Cerebellar nuclear complex (tissue), 1 donor: ENCODE measurements at places on chromosomes 1 and 21.

GRCh38 chr21:43900690-43901089, 35.7 kb downstream of the AGPAT3 start:
- DNase-seq: no peak

GRCh38 chr1:246208105-246208504, 299.0 kb downstream of the SMYD3 start:
- DNase-seq: no peak

GRCh38 chr21:22965455-22966135, 1967.4 kb downstream of the NCAM2 start:
- no peak for DNase-seq

GRCh38 chr1:57586842-57587241, 163.0 kb upstream of the DAB1 start:
- DNase-seq: no peak

GRCh38 chr1:226293553-226293920, 15.4 kb downstream of the LIN9 start:
- no peak for DNase-seq

- DNase-seq: no peak
Measured at GRCh38 chr1:147890177-147890790, 12.3 kb upstream of the GJA8 start.

- DNase-seq: no peak
Measured at GRCh38 chr1:1305300-1306069, 2.2 kb downstream of the ACAP3 start.

DNA sequence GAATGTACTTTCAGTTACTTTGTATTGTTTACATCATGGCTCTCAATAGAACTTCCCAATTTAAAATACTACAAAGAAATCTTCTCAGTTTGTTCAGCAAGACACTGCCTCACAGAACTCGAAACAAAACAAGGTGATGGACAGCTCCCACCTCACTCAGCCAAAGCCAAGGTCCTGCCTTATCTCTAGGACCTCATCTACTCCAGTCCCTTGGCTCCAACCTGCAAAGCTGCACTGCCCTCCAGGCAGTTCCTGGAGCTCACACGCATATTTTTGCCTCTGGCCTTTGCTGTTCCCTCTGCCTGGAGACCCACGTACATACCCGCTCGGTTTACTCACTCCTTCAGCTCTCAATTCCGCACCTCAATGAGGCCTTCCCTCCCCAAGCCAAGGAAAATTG, 40.3 kb downstream of the MCOLN2 start:
- DNase-seq: no peak

GRCh38 chr1:205430696-205431305, 8.9 kb upstream of the LEMD1 start:
- no peak for DNase-seq

DNA sequence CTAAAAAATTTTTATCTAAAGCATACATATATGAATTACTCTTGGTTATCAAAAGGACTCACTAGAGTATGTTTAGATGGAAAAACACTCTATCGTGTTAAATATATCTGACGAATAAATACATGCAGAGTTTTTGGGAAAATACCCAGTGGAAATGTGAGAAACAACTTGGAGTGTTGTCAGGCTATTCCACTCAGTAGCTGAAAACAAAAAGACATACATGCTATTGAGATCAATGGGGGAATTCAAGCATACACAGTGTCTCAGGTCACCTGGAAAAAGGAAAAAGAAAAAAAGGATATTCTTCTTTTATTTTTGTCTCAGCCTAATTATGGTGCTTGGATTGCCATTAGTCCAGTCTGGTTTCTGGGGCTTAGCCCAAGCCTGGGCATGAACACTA, 247.0 kb upstream of the LYPLAL1 start:
- DNase-seq: no peak

GRCh38 chr1:98763488-98764150, 102.1 kb downstream of the SNX7 start:
- no peak for DNase-seq

DNA sequence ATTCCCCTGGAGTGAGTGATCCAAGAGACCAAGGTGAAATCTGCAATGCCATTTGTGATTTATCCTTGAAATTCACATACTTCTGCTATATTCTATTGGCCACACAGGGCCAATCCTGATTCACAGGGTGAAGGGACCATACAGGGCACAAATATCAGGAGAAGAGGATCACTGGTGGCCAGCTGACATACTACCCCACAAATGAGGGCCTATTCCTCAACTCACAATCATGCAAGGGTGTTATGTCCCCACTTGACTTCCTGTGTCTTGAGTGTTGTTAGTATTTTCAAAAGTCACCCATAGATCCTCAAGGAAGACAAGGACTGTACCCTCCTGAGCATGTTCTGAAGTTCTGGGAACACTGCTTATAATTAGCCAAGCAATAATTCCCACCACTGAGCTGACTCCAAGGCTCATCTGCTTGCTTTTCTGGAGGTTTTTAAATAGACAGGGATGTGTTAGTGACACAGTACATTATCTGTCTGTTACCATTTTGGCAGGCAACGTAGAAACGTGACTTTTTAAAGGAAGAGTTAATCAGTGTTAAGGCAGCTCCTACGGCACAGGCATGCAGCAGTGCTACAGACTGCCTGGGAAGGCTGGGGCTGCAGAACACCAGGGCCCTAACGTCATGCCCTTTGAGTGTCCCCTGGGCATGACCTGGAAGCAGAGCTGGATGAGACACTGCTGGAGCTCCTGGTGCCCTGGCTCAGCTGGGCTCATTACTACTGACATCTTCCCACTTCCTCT, 137.4 kb downstream of the FAM78B start:
- DNase-seq: no peak

DNA sequence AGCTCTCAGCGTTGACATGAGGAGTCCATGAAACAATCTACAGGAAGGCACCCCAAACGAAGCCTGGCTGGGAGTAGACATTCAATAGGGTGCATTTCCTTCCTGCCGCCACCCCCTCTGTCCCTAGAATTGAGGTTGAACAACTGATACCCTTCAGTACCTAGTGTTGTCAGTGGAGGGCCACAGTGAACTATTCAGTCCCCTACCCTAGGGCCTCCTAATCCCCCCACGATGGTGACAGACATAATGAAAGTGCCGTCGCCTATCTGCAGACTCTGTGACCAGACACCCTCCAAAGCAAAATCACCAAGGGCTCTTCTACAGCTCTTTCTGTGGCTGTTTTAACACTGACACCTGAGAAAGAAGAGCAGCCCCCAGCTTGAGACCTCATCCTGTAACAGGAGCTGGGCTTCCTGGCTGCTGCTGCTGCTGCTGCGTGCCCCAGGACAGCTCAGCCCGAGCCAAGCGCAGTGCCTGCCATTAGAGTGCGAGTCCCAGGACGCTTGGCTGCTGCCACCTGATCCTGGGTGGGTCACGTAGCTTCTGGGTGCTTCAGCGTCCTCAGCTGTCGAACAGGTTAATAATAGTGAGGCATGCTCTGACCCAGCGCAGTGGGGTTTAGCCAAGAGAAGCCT, 183.0 kb downstream of the ZBTB18 start:
- no peak for DNase-seq

DNA sequence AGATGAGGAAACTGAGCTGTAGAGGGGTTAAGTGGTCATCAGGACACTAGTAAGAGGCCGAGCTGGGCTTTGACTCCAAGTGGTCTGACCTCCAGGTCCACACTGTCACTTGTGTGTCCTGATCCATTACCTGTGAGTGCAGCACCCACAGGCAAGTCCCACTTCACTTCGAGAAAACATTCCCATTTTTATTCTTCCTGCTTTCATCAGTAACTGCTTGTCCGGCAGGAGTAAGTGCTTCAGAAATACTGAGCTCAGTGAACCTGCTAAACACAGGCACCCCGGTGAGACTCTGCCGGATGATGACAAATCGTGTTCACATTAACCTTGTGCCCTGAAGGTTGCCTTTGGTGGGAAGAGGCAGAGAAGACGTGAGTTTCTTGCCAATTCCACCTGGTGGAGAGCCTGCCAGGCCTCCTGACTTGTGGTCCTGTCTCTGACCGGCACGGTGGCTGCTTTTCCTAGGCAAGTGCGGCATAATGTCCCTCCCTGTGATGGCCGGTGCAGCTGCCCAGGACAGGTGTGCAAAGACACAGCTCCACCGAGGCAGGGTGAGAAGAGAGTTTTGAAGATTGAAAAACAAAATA, 29.4 kb downstream of the ZBTB18 start:
- DNase-seq: no peak

GRCh38 chr1:203990118-203990517, 82.8 kb upstream of the SOX13 start:
- DNase-seq: no peak

DNA sequence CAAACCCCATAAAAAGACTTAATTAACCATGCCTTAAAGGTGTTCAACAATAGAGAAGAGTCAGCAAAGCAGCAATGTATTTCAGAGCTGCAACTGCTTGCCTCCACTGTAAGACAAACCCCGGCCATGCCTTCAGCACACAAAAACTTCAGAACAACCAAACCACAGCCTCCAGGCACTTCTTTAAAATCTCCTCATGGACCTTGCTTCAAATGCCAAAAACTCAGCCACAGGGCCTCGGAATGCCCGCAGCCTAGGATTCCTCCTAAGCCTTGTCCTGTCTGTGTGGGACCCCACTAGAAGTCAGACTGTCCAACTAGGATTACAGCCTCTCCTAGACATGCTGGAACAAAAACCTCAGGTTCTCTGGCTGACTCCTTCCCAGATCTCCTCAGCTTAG, 208.1 kb upstream of the DUSP10 start:
- no peak for DNase-seq

GRCh38 chr1:88984569-88984968, 7.9 kb downstream of the KYAT3 start:
- no peak for DNase-seq

DNA sequence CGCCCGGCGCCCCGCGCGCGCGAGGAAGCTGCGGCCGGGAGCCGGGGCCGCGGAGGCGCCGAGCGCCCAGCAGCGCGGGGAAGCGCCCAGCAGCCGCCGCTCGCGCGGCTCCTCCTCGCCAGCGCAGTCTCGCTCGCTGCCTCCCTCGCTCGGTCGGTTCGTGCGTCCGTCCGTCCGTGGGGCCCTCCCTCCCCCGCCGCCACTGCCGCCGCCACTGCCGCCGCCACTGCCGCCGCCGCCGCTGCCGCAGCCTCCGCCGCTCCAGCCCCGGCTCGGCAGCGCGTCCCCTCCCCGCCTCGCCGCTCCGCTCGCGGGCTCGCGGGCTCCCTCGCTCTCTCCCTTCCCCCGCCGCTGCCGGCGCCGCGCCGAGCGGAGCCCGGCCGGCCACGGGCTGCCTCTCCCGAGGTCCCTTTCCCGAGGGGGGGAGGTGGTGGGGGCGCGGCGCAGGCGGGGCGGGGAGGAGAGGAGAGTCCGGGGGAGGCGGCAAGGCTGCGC, at the start of gene KCND3:
Gene KCND3 (minus strand): TSS at position 138 of the 495 bp plus-strand sequence.
- DNase-seq: no peak
